ENCODE measurements at places on chromosomes 6 and 20. TPM values are rescaled to one million over a fixed set of nuclear protein-coding genes. Genes with fewer than 3 reads are reported as not detected.
A peak's percentile ranks its signal among the peaks of the same experiment; 100 is the strongest.

Gene INSM1
- total RNA-seq = not detected

Gene CDH4
- 0.87 TPM for total RNA-seq

Gene MEI4
- total RNA-seq = 0.21 TPM

Gene BPIFB2
- not detected for total RNA-seq

Gene SOX18
- total RNA-seq = 44.6 TPM

Gene OR2H1
- not detected for total RNA-seq

Gene TCF21
- total RNA-seq = not detected

Gene FAM217A
- total RNA-seq = not detected

Gene MYB
- 0.63 TPM for total RNA-seq

Gene CRISP3
- total RNA-seq = not detected

GRCh38 chr6:165653196-165653595 is 9.8 kb downstream of the PDE10A start:
- no peak for DNase-seq

GRCh38 chr6:8361259-8361658 is 74.1 kb downstream of the SLC35B3 start:
- DNase-seq = no peak

DNA sequence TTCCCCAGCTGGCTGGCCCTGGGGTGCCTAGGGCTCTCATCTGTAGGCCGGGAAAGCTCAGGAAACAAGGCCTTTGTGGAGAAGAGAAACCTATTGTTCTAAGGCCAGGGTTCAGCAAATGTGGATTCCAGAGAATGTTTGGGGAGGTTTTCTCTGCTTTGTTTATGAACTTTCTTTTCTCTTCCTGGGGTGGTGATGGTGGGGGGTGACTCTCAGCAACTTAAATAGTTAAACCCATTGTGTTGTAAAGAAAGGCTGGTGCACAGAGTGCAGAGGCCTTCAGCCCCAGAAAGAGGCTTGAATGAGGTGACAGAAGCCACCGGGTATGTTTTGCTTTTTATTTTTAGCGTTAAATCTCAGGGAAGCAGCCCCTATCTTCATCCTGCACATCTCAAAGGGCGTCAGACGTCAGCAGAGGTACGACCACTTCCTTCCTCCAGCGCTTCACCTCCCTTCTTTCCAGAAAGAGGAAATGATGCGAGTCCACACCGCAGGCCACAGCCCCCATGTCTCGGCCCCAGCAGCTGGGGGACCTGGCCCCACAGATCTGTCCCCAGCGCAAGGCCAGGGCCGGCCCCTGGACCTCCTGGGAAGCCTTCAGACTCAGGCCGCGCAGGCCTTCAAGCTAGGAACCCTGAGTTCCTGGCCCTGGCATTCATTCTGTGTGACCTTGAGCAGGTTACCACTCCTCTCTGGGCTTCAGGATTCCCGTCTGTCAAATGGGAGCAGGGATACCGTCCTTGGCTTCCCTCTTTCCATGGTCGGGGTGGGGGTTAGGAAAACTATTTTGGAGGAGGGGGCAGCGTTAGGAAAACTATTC is 605 bp upstream of the PPP1R16B start:
- no peak for DNase-seq

- DNase-seq = no peak
Measured at GRCh38 chr6:20642441-20642840, 108.2 kb downstream of the CDKAL1 start.

DNA sequence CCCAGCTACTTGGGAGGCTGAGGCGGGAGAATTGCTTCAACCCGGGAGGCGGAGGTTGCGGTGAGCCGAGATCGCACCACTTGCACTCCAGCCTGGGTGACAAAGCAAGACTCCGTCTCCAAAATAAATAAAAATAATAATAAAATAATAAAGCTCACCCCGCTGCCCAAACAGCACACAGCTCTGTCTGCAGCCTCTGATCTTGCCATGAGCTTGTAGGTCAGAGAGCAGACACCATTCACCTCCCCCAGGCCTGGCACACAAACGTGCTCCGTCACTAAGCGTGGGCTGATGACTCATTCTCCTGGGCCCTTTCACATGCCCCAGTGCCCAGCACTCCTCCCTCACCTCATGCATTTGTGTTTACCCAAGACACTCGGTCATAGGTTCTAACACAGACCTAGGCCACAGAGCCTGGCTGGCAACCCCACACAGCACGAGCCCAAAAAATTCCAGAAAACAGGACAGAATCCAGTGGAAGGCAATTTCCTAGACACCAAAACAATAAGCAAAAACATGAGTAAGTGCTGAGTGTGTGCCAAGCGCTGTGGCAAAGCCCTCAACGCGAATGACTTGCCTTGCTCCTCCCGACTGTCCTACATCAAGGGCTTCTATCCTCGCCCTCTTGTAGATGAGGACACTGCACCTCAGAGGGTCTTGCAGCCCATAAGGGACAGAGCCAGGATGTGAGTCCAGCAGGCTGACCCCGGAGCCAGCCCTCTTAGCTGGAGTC is 18.0 kb downstream of the ATP9A start:
- peak; percentile 24 for DNase-seq

GRCh38 chr20:46987001-46987400 is 92.4 kb downstream of the EYA2 start:
- DNase-seq = no peak

- DNase-seq = peak; percentile 38
Measured at GRCh38 chr6:85261271-85261670, 188.6 kb upstream of the NT5E start.

DNA sequence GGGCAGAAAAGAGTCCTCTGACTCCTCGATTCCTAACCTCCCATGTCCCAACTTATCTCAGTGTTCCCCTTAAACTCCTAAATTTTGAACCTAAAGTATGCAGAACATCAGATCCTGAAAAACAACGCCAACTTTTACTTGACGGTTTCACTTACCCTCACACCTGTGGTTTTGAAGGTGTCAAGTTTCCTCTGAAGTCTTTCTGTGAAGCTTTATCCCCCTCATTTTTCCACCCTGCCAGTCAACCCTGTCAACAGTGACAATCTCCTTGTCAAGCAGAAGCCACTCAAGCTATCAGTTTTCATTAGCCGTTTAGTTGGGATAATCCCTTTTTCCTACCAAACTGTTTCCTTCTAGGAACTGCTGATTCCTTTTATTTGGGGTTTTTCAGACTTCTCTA is 245.4 kb upstream of the PREP start:
- no peak for DNase-seq

DNA sequence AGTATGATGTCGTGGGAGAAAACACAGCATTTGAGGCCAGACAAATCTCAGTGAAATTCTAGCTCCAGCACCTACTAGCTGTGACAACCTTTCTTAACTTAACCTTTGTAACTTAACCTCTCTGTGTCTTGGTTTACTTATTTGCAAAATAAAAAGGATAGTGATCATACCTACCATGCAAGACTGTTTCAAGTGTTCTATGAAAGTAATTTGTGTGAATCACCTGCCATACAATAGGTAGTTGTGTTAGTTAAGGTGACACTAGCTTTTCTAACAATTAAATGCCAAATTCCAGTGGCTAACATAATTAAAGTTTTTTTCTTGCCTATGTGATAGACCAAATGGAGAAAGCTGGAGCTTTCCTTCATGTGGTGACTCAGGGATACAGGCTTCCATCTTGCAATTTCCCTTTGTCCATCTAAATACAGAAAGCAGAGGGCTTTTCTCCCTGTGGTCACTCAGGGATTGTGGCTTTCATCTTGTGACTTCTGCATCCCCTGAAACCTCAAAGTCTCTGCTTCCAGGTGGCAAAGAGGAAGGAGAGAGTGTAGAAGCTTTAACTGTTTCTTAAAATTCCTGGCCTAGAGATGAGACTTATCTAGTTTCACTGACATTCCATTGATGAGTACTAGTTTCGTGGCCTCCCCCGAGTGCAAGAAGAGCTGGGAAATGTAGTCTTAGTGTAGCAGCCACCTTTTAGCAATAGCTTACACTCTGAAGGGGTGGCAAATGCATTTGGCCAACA is 311.4 kb downstream of the CLIC5 start:
- DNase-seq = no peak

- DNase-seq = no peak
Measured at GRCh38 chr6:56555438-56555872, 87.2 kb downstream of the DST start.

DNA sequence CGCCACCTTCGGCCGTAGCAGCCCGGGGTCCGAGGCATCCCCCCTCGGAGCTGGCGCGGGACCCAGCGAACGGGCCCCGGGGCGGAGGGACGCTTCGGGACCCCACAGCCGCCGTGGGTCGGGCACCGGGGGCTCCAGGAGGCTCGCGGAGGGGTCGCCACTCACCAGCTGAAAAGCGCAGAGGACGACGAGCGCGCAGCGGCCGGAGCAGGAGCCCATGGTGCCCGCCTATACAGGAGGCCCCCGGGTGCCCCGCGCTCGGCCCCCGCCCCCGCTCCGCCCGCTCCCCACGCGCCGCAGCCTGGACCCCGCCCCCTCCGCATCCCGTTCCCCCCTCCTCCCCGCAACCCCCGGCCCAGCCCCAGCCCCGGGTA is at the start of gene NKAIN4:
Gene NKAIN4 (minus strand): TSS at position 232 of the 374 bp plus-strand sequence. CDS start 13 bp downstream, at position 219.
- DNase-seq = no peak

DNA sequence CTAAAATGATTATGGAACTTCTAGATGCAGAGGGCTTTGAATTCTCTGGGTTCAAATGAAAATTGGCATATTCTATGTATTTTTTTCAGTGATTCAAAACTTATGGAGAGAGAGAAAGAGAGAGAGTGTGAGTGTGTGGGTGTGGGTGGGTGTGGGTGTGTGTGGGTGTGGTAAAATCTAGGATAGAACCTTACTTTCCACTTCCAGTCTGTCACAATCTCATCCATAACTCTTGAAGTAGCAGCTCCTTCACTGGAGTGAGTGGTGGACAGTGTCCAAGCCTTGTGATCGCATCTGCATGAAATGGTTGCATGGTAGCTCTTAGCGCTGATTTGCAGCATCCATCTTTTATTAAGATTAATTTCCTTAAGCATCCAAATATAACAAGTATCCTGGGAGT is 37.7 kb downstream of the ADGB start:
- DNase-seq = no peak

DNA sequence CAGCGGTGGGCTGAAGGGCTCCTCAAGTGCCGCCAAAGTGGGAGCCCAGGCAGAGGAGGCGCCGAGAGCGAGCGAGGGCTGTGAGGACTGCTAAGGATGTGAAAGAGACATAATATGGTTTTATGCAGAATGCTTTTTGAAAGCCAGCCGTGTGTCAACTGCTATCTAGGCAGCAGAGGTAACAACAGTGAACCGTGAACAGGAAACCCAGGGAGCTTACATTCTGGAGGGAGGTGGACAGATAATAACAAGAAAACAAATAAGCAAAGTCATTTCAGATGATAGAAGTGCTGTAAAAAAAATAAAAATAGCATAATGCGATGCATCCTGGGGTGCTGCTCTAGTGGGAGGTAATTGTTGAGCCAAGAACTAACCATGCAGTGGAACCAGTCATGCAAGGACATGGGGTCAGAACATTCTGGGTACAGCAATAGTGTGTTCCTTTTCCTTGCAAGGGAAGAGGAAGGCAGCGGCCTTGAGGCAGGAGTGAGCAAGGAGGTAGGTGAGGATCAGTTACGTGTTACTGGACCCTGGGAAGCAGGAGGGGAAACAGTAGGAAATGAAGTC is 134.4 kb upstream of the TMEM170B start:
- no peak for DNase-seq

DNA sequence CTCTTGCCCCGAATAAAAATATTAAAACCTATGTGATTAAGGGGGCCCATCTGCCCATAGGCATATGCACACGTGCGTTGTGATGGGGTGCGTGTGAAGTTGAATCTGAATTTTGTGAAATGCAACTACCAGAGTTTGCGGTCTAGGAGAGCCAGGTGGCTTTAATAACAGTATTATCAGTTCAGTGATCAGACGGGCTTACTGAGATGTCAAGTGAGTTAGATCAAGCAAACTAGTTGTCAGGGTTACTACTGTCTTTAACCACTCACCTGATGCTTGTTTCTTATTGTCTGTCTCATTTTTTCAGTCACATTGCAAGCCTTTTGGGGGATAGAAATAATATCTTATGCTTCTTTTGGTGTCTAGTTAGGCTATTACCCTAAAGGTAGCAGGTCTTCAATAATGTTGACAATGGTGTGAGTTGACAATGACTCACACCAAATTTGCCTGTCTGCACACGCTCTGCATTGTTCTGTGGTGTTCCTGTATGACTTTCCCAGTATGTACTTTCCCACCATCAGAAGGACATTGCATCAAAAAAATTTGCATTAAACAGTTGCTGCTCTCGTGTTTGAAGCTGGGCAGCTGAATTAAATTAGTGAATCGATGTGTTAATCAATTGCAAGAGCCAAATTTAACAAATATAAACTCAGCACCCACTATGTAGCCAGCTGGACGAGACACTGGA is 103.1 kb upstream of the NAA20 start:
- DNase-seq = no peak

DNA sequence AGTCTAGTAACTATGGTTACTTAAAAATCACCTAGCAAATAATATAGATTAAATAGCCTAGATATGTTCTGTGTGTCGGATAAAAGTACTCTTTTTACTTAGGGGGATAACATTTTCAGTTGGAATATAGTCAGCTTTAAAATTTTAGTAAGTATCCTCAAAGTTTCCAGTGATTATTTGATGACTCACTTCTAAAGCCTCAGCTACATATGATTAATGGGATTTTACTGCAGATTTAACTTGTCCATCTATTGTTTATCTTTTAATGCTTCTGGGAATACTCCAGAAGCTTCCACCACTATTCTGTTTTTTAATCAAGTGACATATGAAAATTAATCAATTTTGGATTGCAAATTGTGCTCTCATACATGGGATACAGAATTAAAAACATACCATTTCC is 8.7 kb upstream of the TENT5A start:
- DNase-seq = no peak

GRCh38 chr6:119140196-119141140 is 62.0 kb upstream of the FAM184A start:
- DNase-seq = no peak

- DNase-seq = no peak
Measured at GRCh38 chr6:12034349-12034748, 22.2 kb downstream of the HIVEP1 start.

GRCh38 chr6:132359886-132360285 is 41.4 kb downstream of the MOXD1 start:
- no peak for DNase-seq

DNA sequence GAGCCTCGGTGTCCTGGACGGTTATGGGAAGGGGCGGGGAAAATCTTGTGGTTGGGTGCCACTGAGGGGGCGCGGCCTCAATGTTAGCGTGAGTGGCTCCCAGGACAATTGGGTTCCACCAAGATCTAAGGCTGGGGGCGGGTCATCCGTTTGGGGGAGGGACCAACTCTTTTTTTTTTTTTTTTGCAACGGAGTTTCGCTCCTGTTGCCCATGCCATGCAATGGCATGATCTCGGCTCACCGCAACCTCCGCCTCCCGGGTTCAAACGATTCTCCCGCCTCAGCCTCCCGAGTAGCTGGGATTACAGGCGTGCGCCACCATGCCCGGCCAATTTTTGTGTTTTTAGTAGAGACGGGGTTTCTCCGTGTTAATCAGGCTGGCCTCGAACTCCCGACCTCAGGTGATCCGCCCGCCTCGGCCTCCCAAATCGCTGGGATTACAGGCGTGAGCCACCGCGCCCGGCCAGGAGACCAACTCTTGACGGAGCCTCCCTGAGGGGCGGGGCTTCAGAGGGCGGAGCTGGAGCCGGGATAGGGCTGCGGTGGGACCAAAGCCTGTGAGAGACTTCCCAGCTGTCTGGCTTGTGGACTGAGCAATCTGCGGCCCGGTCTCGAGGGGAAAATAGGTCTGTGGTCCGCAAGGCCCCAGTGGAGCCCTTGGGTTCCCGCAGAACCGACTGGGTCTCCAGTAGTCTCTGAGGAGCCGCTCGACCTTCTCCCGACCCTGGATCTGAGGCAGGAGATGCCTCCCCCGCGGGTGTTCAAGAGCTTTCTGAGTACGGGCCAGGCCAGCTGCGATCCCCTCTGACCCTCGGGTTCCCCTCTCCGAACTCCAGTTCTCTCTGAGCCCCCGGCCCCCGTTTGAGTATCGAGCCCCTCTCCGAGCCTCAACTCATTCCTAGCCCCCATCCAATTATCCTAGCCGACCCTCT is 1.1 kb downstream of the SPAG4 start:
- DNase-seq = peak; percentile 74

All from tibial nerve (tissue), 4 donors.